ENCODE measurements at places on chromosomes 7 and 10.
A peak's percentile ranks its signal among the peaks of the same experiment; 100 is the strongest.

GRCh38 chr7:110205899-110206298, 885.0 kb upstream of the LRRN3 start:
- no peak for DNase-seq

DNA sequence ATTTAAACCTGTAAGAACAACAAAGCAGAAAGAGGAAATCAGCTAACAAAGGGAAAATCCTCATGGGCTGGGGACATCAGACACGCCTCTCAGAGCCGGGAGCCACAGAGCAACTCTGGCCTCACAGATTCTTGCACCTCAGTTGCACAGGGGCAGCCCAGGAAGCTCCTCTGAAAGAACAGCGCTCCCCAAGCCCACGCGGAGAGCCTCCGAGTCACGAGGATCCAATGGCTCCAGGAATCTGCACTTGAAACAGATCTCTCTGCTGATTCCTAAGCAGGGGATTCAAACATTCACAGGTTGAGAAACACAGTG, 213.2 kb upstream of the MGMT start:
- DNase-seq, result no peak

- no peak for DNase-seq
These were observed 27.8 kb downstream of the DCLRE1C start for GRCh38 chr10:14926061-14926470.

- no peak for DNase-seq
These were observed 120.3 kb downstream of the GATA3 start for GRCh38 chr10:8174762-8175161.

- DNase-seq, result no peak
These were observed 21.9 kb upstream of the DPYSL4 start for GRCh38 chr10:132164761-132165278.

- DNase-seq, result no peak
These were observed 6.4 kb downstream of the DNAJB12 start for GRCh38 chr10:72348282-72348681.

GRCh38 chr10:43195557-43195956, 57.3 kb downstream of the CSGALNACT2 start:
- peak; percentile 22 for DNase-seq

GRCh38 chr10:11993834-11994468, 48.7 kb downstream of the UPF2 start:
- DNase-seq, result no peak

- no peak for DNase-seq
These were observed 11.6 kb downstream of the MICALL2 start for GRCh38 chr7:1447551-1448244.

All from liver (tissue), 10 donors.